ENCODE measurements at places on chromosomes 1 and 21.

DNA sequence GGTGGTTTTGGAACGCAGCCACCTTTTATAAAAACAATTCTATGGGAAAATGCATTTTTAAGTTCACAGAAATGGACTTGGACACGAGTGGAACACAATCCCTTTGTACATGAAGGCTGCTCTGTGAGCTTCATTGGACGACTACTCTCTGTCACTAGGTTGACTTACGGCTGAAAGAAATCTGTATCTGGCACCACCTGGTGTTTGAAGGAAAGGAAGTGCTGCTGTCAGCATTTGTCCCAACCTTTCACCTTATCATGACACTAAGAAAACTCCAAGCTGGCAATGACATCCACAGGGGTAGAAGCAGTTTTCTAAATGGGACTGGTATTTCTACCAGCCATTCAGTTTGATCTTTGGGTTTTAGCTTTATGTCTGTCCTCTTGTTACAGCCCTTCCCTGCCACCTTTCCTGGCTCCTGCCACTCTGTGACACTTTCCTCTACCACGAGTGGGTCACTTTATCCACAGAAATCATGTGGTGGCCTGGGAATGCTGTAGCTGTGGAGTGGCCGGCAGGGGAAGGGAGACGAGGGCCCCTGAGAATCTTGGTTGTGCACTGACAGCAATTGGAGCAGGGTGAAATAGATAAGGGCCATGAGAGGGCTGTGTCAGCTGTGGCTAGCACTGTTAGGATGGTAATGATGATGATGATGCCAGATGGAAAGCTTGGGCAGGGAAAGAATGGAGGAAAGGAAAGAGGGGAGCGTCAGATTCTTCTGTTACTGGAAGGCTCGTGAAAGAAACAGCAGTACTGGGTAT is 85.2 kb downstream of the TBX19 start:
- no peak for DNase-seq

DNA sequence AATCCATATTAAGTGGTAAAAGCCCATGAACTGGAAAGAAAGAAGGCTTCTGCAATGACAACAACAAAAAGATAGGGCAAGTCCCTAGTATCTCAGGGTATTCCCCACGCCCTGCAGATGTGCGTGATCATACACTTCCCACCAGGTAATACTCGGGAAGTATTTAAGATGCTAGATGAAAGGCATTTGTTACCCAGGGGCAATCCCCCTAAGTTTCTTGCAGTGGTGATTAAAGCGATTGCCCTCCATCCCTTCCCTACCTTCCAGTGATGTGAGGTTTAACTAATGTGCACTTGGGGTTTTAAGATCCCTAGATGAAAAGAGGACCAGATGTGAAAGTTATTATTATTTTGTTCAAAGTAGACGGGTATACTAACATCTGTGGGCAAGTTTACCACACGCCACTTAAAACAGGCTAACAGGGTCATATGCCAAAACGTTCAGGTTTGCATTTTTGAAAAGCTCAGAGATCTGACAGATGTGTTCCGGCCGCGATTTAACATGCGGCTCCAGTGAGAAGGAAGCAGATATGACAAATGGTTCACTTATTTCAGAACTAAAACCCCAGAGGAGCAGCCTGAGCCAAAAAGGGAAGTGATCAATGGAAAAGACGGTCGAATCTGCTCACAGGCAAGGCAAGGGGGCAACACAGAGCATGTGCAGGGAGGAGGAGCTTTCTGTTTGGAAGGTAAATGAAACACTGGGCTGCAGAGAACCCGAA is 17.4 kb downstream of the TIAM1 start:
- DNase-seq = no peak

- no peak for DNase-seq
Observed at GRCh38 chr1:92577261-92577895, 90.7 kb upstream of the GFI1 start.

DNA sequence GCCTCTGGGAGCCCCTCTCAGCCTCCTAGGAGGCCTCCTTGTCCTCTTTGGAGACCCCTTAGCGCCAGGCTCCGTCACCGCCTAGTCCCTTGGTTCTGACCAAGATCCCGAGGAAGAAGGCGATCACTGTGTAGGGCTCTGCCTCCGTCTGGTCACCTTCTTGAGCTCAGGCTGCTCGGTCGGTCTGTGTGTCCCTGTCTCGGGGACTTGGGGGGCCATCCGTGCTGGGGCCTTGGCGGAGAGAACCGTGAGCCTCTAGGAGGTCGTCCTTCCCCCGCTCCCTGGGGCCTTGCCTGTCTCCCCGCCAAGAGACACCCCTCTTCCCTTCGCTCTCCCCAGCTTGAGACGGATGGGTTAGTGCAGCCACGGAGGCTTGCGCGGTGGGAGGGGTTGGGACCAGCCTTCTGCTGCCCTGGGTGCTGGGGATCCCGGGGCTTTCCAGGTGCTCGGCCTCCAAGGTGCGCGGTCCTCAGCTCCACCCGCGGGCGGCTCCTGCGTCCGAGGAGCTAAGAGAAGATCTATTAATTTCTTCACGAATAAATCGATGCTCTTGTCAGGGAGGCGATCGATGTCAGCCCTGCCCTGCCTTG is 701 bp upstream of the INSRR start:
- no peak for DNase-seq

- no peak for DNase-seq
Observed at GRCh38 chr21:31334648-31335121, 9.4 kb downstream of the TIAM1 start.

- no peak for DNase-seq
Observed at GRCh38 chr1:99537886-99538617, 107.9 kb upstream of the PALMD start.

DNA sequence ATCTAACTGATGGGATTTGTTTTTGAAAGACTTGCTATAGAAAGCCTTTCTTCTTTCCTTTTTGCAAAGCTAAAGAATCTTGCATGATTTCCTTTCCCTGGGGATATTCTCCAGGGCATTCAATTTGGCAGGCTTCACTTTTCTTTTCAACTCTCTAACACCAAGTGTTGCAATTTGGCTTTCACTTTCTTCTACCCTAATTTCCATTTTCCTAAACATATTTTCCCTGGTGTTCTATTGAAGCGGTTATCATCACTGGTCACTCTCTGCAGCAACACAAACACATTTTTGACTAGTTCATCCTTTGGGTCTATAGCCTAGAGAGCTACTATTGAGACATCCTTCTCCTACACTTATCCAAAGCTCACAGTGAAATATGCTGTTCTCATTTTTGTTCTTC is 424.5 kb downstream of the NEGR1 start:
- DNase-seq = no peak

GRCh38 chr1:29689372-29690030 is 453.2 kb downstream of the PTPRU start:
- no peak for DNase-seq

DNA sequence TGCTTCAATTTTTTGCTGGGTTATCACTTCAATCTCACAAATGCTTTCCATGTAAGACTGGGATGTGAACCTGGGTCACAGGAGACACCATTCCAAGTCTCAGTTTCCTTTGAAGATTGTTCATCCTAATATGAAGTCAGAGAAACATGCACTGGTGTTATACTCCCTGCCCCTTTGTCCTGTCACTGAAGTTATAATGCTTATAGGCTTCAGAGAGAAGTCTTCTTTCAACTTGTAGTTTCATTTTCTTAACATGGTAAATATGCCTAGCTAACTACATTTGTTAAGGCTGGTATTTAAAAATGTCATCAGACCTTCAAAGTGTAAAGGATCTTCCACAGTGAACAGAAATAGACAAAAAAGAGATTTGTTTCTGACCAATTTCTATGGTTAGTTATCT is 1195.9 kb downstream of the MRPL39 start:
- no peak for DNase-seq

GRCh38 chr1:26353976-26354820 is at the start of gene CRYBG2:
TSS of gene CRYBG2 (minus strand) at chr1:26354130. CDS start at chr1:26346657, 7,473 bp downstream.
- no peak for DNase-seq

GRCh38 chr1:230717251-230717650 is 3.3 kb upstream of the AGT start:
- no peak for DNase-seq

- DNase-seq = no peak
Observed at GRCh38 chr1:107550358-107550757, 409.5 kb downstream of the NTNG1 start.

DNA sequence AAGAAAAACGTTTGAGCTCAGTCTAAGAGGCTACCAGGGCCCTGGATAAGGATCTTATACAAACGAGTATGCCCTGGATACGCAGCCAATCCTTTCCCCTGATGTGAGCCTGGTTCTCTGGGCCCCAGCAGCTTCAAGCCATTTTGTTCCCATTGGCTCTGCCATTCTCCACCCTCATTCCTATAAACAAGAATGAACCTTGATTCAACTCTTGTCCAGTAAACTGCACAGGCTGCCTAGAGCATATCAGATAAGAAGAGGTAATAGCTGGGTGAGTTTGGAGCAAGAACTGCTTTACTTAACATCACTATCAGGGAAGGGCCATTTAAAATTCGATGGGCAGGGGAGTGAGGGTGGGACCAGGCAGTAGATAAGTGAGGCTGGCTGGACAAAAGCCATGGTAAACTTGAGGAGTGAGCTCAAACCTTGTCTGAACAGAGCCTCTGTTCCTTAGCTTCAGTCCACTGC is 11.3 kb downstream of the BTG2 start:
- DNase-seq = no peak

- no peak for DNase-seq
Observed at GRCh38 chr21:26800970-26801431, 44.2 kb downstream of the ADAMTS1 start.

DNA sequence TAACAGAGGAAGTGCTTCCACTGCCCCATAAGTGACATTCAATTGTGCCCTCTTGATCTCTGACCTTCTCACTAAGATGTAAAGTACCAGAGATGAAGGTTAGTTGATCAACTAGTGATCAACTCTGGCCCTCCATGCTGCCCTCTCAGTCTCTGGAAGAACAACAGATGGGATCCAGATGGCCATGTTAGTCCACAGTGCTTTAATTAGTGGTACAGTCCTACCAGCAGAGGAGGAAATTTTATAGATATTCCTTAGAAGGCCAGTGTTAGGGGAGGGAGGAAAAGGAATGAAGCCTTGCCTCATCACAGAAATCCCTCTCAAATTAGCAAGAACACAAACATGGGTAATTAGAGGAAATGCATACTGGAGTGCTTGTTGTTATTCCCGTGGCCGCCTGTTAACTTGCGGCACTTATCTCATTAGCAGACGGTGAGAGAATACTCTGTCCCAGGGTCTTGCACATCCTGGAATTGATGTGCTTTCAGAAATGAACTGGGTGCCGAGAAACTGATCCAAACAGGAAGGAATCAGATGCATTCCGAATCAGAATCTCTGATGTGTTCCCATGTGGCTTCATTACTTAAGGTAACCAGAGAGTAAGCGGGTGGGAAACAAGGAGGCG is 91.1 kb upstream of the RGS4 start:
- DNase-seq = no peak

DNA sequence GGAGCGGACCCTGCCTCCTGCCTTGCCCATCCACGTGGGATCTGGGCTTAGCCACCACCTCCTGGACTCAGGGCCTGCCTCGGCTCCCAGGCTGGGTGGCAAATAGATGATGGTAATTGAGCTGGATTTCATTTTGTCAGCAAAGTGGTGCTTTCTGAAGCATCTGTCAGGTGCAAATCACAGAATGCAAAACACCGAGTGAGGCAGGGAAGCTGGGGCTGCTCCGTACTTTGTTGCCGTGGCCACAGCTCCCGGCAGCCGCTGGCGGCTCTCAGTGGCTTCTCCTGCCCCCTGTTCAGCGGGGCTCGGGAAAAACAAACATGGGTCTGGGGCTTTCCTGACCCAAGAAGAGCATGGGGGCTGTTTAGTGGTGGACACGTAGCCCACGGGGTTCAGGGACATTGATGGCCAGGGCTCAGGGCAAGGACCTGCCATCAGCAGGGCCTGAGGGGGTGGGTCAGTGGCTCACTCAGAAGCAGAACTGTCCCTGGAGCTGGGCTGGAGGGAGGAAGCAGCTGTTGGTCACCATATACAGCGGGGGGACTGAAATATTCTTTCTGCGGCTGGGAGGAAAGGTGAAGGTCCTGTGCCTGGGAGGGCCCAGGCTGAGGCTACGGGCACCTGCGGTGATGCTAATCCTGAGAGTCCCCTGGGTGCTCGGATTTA is 130.0 kb upstream of the VAMP3 start:
- DNase-seq = no peak

DNA sequence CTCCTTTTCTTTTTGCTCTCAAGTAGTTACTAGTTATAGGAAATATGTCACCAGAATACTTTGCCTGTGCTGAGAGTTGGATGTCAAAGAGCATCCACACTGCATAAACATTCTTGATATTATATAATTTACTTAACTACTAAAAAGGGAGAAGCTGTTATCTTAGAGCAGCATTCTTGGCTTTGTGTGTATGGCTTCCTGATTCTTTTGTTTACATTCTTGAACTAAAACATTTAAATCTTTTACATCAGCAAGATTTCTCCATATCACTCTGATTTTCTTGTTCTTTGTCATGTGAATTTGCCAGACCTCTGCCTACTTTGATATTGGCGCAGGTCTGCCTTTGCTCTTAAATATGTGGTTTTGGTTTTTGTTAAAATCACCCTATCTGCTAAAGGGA is 48.8 kb downstream of the SUCO start:
- DNase-seq = no peak

- no peak for DNase-seq
Observed at GRCh38 chr1:29986986-29987385, 736.4 kb downstream of the MATN1 start.

DNA sequence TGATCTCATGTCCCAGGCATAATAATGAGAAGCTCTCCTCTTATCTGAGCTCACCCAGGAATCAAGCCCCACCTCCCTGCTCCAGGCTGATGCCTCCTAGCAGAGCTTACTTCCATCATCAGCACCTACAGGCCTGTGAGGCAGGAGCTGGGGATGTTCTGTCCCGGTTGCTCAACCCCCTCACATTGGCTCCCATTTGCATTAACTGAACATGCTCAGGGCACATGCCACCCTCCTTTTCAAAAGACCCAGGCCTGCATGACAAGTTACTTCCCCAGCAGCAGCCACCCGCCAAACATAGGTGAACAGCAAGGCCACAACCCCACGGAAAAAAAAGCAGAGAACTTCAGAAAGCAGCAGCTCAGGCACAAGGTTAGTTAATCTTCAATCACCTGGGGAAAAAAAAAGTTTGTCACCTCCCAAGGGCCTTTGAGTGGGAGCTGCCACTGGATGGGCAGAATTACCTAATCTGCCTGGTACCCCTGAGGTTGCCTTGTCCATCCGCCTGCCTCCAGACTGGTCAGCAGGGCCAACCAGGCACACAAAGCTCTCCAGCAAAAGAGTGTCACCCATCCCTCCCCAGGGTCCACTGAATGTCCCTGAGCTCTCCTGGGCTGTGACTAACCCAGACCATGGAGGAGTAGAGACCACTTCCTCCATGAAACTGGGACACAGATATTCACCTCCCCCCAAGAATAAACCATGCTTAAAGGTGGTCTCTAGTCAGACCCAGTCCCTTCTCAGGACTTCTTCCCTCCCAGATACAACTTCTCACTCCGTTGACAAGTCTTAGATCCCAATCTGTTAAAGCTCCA is 4.4 kb downstream of the KCNN3 start:
- DNase-seq = no peak

DNA sequence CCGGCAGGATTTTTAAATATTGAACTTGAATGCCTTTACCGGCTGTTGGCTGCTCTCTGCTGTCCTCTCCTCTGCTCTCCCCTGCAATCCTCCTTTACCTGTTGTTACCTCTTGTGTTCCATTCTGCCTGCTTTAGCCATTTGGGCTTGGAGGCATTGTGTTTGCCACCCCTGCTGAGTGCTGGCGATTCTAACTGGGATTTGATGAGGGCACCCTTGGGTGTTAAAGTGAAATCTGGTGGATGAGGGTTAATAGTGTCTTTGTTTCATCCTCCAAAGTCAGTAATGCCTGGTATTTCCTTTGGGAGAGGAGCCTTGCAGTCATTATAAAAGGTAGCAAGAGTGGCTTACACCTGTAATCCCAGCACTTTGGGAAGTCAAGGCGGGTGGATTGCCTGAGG is 9.9 kb downstream of the SZRD1 start:
- DNase-seq = no peak

GRCh38 chr1:103107741-103108375 is 464 bp downstream of the COL11A1 start:
- DNase-seq = no peak

All from stimulated activated CD8-positive, alpha-beta memory T cell treated with anti-CD3 and anti-CD28 coated beads, Interleukin-4, amount 100 ng/mL, for 4 hours (primary cell).